ENCODE measurements at places on chromosomes 2 and 18.

GRCh38 chr2:185782223-185782769 lies 43.7 kb downstream of the FSIP2 start:
- DNase-seq = no peak

GRCh38 chr2:159650574-159650973 lies 34.2 kb upstream of the BAZ2B start:
- DNase-seq = no peak

DNA sequence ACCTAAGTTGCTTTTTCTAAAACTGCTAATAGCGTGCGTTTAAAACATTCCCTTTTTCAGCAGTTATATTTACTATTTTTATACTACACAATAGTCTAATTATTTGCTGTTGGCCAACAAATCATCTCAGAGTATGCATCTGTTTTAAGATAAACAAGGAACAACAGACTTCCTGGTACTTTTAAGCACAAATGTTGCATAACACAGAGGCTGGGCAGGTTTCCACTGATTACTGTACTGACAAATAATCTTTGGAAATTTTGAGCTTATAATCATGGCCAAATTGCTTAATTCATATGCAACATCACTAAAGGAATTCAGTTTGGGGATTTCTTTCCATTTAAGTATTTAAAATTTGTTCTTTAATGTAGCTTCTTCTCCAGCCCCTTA lies 737.4 kb upstream of the SALL3 start:
- no peak for DNase-seq

DNA sequence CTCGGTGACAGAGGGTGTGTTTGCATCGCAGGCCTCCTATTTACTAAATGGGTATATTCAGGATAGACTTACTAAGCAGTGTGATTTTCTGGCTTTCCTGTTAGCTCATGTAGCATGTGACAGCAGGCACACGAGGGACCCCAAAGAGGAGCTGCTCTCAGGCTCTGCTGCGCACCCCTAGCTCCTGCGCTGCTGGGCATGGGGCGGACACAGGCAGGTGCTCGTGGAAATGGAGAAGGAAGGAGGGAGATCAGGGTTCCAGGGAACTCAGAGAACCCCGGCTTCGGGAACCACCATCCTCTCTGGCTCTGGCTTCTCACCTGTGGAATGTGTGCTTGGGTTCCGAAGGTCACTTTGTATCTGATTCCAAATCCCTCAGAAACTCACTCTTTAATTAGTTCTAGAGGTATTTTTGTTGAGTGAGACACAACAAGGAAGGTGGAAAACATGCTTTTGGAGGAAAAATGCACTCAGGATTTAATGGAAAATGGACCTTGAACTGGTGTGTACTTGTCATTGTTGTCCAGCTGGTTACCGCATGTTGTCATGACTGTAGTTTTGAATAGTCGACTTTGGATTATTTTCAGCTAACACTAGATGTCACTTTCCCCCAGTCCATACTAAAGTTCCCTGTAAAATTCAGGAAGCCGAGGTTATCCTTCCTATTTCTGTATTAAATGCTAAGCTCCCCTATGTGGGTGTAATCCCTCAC lies 3.5 kb downstream of the SNTG2 start:
- no peak for DNase-seq

GRCh38 chr2:133378386-133378785 lies 189.9 kb downstream of the NCKAP5 start:
- no peak for DNase-seq

GRCh38 chr2:9685637-9686036 lies 54.8 kb upstream of the YWHAQ start:
- DNase-seq = no peak

DNA sequence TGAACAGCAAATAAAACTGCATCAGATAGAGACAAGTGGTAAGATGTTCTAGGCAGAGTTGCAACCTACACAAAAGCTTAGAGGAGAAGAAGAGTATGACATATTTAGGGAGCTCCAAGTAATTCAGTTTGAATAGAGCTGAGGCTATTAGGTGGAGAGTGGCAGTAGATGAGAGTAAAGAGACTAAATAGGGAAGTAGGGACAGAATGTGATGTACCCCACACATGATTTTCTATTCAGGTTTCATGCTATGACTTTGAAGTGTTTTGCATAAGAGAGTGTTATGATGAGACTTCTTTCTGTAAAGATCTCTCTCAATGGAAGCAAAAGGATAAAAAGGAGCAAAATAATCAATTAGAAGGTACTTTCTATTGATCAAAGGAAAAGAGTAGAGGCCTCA lies 206.8 kb upstream of the ERBB4 start:
- DNase-seq = no peak

DNA sequence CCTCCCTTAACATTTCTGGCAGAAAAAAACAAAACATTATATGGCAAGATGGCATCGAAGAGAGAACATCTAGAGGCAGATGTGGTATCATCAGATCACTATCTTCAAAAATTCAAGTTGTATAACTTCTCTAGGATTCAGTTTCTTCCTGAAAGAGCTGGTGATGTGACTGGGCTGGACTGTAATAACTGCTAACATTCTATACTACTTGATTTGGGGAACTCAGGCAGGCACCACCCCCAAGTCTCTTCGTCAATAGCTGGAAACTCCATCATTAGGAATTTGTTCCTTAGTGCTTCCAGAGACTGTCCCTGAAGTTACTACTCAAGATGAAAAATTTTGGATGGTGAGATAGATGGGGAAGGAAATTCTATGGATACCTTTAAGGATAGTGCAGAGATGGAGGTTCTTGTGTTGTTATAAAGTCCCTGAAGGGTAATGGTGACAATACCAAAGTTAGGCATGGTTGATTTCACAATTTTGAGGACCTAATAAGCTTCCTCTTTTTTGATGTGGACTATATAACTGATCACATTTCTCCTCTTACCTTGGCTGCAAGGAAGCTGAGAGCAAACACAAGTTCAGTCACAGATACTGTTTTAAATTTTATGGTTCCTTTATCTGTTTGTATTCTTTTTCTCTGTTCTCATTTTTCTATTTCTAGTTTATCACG lies 59.1 kb upstream of the PGAP1 start:
- DNase-seq = no peak

DNA sequence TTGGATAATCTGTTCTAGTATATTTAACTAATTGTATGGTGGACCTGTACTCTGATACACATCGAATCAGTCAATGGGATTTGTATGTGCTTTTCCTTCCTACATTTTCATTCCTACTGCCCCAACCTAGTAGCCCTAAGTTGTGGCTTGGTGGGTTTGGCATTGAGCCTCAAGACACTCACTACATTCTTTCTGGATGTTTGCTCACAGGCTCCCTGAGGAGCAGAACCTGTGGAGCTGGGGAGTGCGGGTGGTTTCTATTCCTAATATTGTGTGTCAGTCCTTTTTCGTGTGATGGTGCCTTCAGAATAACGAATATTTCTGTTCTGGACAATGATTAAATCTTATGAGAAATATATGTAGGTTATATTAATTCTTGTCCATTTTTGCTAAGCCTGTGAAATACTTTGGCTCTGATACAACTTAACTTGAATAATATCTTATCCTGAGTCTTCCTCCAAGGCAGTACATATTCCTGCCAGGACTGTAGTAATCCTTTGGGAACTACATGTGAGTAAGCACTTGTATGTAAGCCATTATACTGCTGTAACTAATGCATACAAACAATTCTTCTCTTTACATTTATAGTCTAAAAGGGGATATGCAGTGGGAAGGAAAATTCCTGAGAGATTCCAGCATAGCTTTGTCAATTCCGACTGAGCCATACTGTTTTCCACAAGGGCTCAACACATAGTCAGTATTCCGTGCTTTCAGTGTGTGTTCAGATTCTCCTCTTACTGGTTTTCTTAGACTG lies 150.6 kb downstream of the AGPS start:
- DNase-seq = no peak

DNA sequence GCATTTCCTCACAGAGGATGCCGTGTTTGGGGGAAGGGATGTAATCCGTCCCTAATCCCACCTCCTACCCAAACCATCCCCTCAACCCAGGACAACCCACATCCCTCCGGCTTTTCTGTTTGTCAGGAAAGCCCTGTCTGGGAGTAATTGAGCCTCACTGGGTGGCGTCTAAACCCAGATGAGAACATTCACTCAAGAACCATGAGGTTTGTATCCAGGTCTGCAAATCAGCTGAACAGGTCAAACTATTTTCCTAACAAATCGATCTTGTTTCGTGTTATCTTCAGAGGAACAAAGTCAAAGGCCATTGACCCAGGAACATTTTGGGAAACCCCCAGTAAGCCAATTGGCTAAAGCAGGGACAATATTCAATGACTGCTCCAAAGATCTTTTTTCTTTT lies 25.7 kb downstream of the CYP27C1 start:
- no peak for DNase-seq

DNA sequence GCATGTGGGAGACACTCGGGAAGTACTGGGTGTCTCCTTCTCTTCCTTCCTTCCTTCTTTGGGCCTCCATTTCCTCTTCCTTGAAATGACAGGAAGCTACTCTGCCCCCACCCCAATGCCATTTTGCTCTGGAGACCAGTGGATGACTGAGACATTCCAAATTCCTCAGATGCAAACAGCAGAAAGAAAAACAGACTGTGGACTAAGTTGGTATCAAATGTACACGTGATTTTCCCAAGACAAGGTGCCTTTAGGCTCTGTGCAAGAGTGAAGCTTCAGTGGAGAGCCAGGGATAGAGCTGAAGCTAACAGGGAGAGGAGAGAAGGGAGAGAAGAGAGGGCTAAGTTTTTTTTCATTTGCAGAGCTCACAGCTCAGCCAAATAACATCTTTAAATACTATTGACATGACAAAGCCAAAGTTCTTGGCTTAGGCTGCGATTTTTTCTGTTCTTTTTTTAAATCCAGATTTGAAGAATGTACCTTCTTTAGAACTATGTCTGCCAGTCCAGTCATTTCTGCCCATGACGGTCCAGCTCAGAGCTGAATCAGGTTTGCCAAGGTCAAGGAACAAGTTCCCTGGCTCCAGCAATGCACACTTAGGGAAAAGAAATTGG lies 84.5 kb upstream of the LCLAT1 start:
- DNase-seq = no peak

- no peak for DNase-seq
These were observed 32.6 kb upstream of the CNGA3 start for GRCh38 chr2:98313492-98314250.

GRCh38 chr18:50775207-50775606 lies 44.6 kb downstream of the MRO start:
- no peak for DNase-seq

DNA sequence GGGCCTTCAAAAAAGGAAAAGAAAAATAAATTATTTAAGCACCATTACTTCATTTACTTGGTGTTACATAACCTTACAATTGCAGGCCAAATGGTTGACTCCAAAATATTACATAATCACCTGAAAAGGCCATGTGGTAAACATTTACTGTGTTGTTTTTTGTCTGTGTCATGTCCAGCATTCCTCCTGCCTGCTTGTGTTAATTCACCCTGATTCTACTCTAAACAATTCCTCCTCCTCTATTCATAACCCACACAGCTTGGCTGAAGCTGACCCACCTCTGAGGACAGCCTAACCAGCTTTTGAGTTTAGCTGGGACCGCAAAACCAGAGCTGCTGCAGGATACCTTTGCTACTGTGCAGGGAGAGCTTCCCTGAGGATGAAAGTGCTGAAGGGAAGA lies 35.4 kb downstream of the TMX3 start:
- no peak for DNase-seq

Measured in naive thymus-derived CD4-positive, alpha-beta T cell (primary cell).